Umbilical cord (tissue), 2 donors: ENCODE measurements at places on chromosomes 5 and 9. TPM values are rescaled to one million over a fixed set of nuclear protein-coding genes. Genes with fewer than 3 reads are reported as not detected.

Gene HEMGN
- 30.3 TPM for total RNA-seq

Gene PCDHB14
- total RNA-seq: 12.3 TPM

Gene FBP2
- not detected for total RNA-seq

Gene HTR1A
- not detected for total RNA-seq

Gene STKLD1
- 7.5 TPM for total RNA-seq

Gene C1QTNF2
- total RNA-seq: not detected

Gene TEX48
- not detected for total RNA-seq

Gene ARL14EPL
- total RNA-seq: 1.9 TPM

Gene ZNF474
- total RNA-seq: 2.6 TPM

Gene SLC36A2
- total RNA-seq: 1.7 TPM

Gene NUTM2G
- 0.48 TPM for total RNA-seq

Gene LCN9
- not detected for total RNA-seq

Gene LCN6
- not detected for total RNA-seq

Gene PCDHGA12
- 14.4 TPM for total RNA-seq

Gene CDC25C
- total RNA-seq: 2.2 TPM

Gene SLC34A3
- not detected for total RNA-seq

Gene DENND4C
- total RNA-seq: 121 TPM

Gene SLC9A3
- total RNA-seq: 2.4 TPM

Gene SGCD
- 43.8 TPM for total RNA-seq

Gene PCSK1
- 0.96 TPM for total RNA-seq

Gene MAST4
- 20.9 TPM for total RNA-seq

Gene FBN2
- total RNA-seq: 875 TPM

Gene SLC4A9
- not detected for total RNA-seq

Gene HRCT1
- total RNA-seq: 13.7 TPM
